ENCODE measurements at places on chromosomes 2 and 18. TPM values are rescaled to one million over a fixed set of nuclear protein-coding genes. Genes with fewer than 3 reads are reported as not detected.

DNA sequence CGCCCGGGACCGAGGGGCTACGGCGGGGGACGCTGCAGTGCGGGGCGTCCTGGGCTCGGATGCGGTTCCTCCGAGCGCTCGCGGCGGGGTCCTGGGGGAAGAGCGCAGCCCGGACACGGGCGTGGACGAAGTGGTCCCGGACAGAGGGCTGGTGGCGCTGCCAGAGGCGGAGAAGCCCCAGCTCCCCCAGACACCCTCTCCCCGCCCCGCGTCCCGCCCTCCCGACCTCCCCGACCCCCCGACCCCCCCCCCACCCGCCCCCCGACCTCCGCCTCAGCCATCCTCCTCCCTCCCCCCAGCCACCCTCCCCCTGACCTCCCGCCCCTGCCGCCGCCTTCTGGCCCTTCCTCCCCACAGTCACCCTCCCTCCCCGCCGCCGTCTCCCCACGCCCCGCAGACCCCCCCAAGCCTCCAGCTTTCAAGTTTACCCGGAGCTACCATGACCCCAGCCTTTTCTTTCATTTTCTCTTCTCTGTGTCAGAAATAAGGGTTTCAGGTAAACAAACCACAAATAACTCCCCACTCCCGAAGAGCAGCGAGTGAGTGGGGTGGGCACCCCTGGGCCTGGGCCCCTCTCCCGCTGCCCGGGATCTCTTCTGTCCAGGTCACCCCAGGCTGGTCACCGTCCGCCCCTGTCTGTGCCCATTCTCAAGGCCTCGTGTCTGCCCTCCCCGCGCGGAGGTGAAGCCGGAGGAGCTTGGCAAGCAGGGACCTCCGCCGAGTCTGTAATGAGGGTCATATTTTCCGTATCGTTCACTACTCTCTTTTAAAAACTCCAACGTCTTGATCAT is 5.1 kb downstream of the NFATC1 start:
- peak; percentile 70 for DNase-seq

DNA sequence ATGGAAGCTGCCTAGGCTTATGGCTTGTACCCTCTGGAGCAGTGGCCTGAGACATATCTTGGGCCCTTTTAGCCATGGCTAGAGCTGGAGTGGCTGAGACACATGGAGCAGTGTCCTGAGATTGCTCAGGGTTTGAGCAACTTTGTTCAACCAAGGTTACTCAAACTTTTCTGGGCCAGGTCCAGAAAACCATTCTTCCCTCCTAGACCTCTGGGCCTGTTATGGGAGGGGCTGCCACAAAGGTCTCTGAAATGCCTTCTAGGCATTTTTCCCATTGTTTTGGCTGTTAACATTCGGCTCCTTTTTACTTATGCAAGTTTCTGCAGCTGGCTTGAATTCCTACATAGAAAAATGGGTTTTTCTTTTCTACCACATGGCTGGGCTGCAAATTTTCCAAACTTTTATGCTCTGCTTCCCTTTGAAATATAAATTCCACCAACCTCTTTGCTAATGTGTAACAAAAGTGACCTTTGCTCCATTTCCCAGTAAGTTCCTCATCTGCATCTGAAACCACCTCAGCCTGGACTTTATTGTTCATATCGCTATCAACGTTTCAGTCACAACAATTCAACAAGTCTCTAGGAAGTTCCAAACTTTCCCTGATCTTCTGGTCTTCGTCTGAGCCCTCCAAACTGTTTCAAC is 84.9 kb upstream of the MAP4K3 start:
- DNase-seq = no peak

DNA sequence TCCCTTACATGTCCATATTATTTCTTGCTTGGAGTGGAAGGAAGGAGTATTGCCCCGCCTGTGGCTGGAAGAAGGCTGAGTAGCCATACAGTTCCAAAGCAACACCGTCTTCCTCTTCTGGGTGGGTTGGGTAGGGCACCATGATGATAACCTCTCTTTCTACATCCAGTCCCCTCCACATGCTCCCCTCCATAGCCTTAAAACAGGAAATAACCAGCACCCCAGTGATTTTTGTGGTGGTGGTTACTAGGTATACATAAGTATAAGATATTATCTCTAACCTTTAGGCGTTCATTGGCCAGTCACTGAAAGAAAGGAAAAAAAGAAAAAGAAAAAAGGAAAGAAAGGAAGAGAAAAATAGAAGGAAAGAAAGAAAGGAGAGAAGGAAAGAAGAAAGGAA is 63.1 kb downstream of the CXCR4 start:
- DNase-seq = no peak

GRCh38 chr2:64807417-64807816 is 153.7 kb upstream of the SERTAD2 start:
- peak; percentile 84 for DNase-seq

DNA sequence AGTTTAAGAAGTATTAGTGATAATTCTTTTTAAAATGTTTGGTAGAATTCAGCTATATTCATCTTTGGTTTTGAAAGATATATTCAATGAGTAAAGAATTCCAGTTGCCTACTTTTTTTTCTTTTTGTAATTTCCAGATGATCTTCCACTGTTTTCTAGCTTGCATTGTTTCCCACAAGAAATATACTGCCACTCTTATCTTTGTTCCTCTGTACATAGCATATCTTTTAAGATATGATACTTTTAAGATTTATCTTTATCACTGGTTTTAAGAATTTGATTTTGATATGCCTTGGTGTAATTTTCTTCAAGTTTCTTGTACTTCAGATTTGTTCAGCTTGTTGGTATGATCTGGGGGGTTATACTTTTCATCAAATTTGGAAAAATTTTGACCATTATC is 374.4 kb downstream of the PLCL1 start:
- DNase-seq = no peak

- no peak for DNase-seq
Measured at GRCh38 chr2:165745916-165746315, 48.1 kb downstream of the GALNT3 start.

DNA sequence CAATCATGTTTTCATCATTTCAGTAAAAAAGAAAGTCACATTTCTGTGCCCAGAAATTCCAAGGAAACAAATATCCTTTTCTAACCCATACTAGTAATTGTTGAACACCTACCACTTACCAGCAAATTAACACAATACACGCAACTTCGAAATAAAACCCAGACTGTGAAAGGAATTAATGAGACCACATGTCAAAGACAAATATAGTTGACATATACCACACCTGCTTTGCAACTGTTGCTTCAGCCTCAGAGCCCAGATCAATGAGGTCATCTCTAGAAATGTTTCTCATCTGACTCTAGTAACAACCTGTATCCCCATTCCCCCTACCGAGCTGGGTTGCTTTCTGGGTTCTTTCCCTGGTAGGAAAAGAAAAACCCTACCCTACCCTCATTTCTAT is 52.6 kb downstream of the TRIP12 start:
- DNase-seq = no peak

GRCh38 chr2:1642066-1642861 is 102.1 kb downstream of the PXDN start:
- DNase-seq = no peak

GRCh38 chr2:156589381-156590079 is 153.4 kb downstream of the GPD2 start:
- peak; percentile 10 for DNase-seq

DNA sequence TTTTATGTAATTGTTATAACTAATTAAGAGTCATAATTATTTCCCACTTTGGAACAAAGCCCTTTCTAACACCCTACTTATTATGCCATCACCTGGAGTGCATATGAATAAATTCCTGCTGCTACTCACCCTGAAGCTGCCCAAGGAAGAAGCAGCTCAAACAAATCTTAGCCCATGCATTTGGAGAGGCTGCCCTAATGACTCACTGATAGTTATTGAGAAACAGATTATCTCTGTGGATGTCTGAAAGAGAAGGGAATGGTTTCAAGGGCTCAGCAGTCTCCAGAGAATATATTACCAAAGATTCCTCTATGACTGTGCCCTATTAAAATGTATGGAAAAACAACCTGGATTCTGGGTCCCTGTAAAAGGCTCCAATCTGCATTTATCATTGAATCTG is 81.0 kb downstream of the GPR39 start:
- DNase-seq = no peak

- peak; percentile 54 for DNase-seq
Measured at GRCh38 chr2:207692206-207693065, 19.0 kb upstream of the CCNYL1 start.

GRCh38 chr2:72722492-72723070 is 103.3 kb downstream of the EXOC6B start:
- no peak for DNase-seq

- no peak for DNase-seq
Measured at GRCh38 chr2:28497206-28497605, 1.3 kb downstream of the PLB1 start.

DNA sequence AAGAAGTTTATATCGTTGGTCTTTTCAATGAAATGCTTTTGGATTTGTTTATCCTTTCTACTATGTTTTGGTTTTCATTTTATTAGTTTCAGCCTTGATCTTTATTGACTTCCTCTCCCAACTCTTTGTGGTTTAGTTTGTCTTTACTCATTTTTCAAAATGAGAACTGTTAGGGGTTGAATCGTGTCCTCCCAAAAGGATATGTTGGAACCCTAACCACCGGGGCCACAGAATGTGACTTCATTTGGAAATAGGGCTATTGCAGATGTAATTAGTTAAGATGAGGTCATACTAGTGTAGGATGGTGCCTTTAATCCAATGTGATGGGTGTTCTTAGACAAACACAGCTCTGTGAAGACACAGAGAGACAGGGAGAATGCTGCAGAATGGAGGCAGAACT is 60.4 kb upstream of the IL1R2 start:
- peak; percentile 25 for DNase-seq

GRCh38 chr2:190069936-190070696 is 7.6 kb upstream of the MSTN start:
- DNase-seq = no peak

GRCh38 chr2:50953021-50953420 is 78.9 kb downstream of the NRXN1 start:
- no peak for DNase-seq

GRCh38 chr2:203994735-203995134 is 58.2 kb downstream of the ICOS start:
- no peak for DNase-seq

DNA sequence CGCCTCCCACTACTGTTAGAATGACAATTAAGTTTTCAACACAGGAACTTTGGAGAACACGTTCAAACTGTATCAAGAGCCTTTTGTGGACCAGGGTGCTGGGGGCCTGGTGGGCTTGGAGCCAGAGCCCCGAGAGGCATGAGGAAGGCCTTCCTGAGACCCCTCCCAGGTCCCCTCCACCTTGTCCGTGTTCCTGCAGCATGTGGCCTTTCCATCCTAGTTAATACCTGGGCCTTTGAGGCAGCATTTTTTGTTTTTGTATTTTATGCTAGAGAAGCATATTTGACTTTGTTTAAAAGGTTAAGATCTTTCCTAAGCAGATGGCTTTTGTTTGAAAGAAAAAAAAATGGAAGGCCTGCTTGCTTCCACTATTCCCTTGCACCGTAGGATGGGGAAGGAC is 68.0 kb downstream of the INPP4A start:
- DNase-seq = no peak

DNA sequence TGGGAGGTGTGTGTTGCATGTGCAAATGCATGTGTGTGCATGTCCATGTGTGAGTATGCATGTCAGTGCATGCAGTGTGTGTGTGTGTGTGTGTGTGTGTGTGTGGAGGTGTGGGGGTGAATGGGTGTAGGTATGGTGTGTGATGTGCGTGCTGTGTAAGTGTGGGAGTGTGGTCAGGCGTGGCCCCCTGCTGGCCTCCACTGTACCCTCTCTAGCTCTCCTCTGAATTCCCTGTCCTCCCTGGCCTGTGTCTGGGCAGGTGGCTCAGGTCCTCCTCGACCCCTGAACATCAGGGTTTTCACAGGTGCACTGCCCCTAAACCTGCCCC is 230.2 kb downstream of the CELF4 start:
- DNase-seq = no peak

DNA sequence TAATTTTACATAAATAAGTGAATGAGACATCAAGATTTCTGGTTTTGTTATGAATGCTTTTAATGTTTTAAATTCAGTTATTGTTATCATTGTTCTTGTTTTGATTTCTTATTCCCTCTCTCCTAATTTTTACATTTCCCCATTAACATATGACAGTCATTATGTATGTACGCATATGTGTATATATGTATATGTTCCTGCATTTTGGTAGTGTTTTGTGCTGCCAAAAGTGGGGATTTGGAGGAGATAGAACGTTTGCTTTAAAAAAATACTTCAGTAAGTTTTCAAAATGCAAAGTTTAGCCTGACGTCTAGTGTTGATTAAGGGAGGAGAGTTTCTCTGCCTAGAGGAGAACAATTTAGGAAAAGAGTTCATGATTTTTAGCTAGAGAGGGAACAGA is 385.2 kb downstream of the EPHA4 start:
- no peak for DNase-seq

DNA sequence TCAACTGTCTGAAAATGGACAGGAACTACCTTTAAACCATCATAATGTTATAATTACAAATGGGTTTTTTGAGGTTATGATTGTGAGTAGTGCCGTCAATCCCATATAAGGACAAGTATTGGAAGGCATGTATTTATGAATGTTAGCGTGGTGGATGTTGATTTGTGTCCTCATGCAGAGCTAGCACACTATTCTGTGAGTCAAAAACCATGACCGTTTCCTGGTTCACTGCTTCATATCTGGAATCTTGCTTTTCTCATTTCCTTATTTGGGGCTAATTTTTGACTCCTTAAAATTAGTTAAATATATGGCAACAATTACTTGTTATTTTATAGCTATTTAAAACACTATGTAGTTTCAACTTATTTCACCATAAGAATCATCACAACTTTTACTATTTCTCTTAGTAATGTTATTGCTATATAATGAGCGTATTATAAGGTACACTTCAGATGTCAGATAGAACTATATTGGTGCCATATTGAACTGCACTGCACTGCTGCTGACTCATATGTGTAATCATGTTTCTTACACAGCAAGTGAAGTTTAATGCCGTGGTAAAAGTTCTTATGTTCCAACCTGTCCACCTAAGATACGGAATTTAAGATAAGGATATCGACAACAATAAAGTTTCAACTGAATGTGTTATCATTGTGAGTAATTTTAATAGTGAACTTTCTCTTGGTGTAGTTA is 192.8 kb downstream of the PTGR3 start:
- no peak for DNase-seq

- no peak for DNase-seq
Measured at GRCh38 chr2:240916571-240917008, 10.5 kb downstream of the CROCC2 start.

The GRB14 gene
- not detected for total RNA-seq

The PSTPIP2 gene
- total RNA-seq = 15.2 TPM

The BCL11A gene
- not detected for total RNA-seq

The HOXD12 gene
- not detected for total RNA-seq

The AQP12B gene
- total RNA-seq = not detected

The NDC80 gene
- 83.1 TPM for total RNA-seq

The GCKR gene
- total RNA-seq = not detected

The ALPP gene
- not detected for total RNA-seq

The ESPNL gene
- 0.14 TPM for total RNA-seq

The IFIH1 gene
- total RNA-seq = 34.2 TPM

The CLEC4F gene
- not detected for total RNA-seq

The ALPG gene
- not detected for total RNA-seq

The ACTR1B gene
- 113 TPM for total RNA-seq

The DHRS9 gene
- total RNA-seq = 5.4 TPM

The TMEM169 gene
- 2.0 TPM for total RNA-seq

The FBXO48 gene
- 2.6 TPM for total RNA-seq
